GM04504 (cell line): ENCODE measurements at places on chromosomes 3 and 15.

GRCh38 chr3:14933820-14934425, 13.5 kb upstream of the NR2C2 start:
- no peak for DNase-seq

- peak; percentile 78 for DNase-seq
Measured at GRCh38 chr3:40971191-40972168, 227.8 kb upstream of the CTNNB1 start.

GRCh38 chr15:47725906-47726305, 8.6 kb downstream of the SEMA6D start:
- no peak for DNase-seq

- no peak for DNase-seq
Measured at GRCh38 chr15:99986297-99987118, 253.3 kb upstream of the LYSMD4 start.

DNA sequence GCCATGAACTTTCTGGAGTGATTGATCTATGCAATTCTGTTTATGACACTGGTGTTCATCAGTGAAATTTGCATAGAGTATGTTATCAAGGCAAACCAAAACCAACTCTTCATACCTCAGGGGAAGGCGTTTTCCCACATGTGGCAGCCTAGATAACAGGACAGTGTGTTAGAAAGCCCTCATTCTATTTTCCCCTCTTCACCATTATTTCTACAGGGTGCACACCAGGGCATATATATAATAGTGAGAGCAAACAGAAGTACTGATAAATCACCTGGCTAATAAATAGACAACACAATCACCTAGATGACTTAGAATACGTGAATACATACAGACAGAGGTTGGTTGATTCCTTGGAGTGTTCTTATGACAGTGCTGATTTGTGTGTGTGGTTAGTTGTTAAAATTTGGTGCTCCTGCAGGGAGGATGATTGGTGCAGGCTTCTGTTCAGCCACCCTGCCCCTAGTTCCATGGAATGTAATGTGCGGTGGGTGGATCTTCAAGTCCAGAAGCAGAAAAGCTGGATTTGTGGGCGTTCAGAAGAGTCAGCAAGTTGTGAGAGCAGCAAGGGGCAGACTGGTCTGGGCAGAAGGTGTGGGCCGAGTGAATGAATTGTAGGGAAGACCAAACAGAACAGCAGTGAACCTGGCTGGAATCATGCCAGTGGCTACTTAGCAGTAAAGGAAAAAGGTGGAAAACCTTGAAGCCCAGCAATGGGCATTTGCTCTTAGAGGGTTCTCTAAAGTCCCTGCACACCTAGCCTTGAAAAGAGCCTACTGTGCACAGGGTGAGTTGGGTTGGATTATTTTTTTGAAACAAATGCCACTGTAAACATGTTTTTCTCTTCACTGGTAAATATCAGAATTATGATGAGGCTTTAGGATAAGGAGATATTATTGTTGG, 11.7 kb upstream of the RARRES1 start:
- no peak for DNase-seq

DNA sequence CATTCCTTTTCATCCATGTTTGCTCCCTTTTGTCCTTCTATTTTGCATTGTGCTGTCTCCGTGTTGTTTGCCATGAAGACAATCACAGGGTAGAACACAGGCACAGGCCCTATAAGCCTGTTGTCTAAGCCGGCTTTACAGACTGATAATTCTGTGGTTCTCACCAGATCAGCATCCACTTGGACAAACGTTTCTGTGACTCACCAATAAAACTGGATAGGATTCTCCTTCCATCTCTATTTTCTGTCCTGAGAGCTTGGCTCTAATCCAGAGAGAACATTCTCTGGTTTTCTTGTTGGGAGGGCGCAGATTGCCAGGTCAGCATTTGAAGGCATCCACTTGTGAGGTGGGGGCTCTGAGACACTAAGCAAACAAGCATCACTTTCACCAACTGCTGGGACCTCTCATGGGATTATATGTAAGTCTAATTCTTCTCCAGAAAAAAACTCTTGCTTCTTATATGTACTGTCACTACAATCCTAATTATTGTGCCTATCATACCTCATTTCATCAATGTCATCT, 101.6 kb downstream of the ERC2 start:
- no peak for DNase-seq

DNA sequence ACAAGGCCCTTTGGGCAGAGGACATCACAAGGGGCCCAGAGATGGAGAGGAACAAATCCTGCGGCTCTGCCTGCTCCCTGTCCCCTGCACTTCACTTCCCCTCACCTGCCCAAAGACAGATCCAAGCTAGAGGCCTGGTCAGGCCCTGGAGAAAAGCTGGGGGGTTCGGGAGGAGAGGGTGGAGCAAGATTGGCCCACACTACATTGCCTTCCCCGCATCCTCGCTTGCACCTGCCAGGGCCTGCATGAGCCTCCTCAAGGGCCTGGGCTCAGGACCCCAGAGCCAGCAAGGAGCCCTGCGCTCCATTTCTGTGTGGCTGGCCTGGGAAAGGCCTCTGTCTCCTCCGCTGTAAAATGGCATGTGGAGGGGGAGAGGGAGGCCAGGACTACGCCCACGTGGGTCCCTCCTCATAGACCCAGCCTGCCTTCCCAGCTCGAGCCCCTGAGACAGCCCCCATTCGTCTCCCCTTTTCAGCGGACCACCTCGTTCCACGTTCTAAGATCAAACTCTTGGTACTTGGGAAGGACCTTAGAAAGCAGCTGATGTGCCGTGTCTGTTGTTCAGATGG, 106.0 kb downstream of the HMG20A start:
- no peak for DNase-seq

DNA sequence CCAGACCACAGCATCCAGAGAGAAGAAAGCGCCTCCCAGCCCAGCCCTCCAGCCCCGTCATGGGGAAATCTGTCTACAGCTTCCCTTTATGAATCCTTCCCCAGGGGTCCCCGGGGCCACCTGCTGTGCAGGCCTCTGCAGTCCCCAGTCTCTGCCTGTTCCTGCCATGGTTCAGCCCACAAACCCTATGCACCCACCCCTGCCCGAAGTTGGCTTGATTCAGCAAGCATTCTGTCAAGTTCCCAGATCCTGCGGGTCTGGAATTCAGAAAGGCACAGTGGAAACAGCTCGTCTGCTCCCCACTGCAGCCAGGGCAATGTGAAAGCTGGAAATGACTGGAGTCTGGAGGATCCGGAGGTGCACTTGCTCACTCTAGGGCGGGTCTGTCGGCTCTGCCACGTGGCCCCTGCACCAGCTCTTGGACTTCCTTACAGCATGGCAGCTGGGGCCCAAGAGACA, 2.9 kb upstream of the OCA2 start:
- DNase-seq, result no peak

- DNase-seq, result no peak
Measured at GRCh38 chr3:124671106-124671505, 59.1 kb upstream of the UMPS start.

DNA sequence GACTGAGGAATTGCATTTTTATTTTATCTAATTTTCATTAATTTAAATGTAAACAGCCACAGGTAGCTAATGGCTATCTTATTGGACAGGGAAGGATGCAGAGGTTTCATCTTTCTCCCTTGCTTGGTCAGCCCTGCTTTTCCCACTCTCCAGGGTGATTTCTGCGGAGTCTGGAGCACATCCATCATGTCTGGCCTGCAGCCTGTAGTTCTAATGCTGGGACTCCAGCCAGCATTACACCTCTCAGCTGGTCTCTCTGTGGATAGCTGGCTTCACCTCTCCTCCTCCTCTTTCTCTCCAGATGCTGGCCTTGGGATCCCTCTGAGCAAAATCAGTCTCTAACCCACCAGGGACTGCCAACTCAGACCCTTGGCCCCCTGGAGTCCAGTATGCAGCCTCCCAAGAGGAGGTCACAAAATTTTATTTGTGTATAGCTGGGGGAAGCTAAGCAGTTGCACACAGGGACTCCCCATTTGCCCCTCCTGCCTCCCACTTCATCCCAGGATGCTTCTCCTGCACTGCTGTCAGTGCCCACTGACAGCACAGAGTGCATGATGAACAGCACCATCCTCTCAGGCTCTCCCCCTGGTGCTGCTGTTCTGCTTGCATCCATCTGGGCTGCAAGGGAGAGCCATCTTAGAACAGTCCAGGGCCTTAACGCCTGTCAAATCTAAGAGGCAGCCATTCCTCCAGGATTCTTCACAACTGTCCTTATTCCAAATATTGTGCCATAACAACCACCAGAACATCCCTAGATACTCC, 1.7 kb downstream of the BFSP2 start:
- DNase-seq, result no peak

DNA sequence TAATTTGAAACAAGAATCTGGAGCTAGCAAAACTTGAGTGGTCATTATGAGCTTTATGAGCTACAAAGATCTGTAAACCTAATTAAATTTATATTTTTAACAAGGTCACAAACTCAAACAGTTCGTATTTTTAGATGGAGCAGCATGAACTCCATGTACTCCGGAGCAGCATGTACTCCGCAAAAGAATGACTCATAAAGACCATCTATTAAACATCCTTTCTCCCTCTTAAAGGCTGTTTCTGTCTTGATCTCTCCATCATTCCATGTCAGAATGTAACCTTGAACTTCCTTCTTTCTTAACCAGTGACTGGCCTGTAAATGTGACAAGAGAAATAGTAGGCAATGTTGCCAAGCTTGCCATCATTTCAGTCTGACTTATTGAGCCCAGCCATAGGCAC, 696.9 kb downstream of the ZNF385D start:
- DNase-seq, result no peak

GRCh38 chr3:68059628-68060152, 405.3 kb upstream of the SUCLG2 start:
- no peak for DNase-seq

DNA sequence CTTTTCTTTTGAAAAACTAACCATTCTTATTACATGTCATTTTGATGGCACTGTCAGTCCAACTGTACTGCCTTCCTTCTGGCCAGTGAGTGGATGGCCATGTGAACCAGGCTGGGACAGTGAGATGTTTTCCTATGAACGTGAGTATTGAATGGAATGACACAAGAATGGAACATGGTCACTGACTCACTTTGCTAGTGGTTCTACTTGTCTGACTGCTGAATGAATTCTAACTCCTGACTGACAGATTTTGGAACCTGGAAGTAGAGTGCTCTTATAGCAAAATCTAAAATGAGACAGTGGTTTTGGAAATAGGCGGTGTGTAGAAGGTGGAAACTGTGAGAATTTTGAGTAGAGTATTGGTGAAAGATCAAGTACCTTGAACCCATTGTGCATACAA, 606.9 kb upstream of the KCNMB2 start:
- no peak for DNase-seq

DNA sequence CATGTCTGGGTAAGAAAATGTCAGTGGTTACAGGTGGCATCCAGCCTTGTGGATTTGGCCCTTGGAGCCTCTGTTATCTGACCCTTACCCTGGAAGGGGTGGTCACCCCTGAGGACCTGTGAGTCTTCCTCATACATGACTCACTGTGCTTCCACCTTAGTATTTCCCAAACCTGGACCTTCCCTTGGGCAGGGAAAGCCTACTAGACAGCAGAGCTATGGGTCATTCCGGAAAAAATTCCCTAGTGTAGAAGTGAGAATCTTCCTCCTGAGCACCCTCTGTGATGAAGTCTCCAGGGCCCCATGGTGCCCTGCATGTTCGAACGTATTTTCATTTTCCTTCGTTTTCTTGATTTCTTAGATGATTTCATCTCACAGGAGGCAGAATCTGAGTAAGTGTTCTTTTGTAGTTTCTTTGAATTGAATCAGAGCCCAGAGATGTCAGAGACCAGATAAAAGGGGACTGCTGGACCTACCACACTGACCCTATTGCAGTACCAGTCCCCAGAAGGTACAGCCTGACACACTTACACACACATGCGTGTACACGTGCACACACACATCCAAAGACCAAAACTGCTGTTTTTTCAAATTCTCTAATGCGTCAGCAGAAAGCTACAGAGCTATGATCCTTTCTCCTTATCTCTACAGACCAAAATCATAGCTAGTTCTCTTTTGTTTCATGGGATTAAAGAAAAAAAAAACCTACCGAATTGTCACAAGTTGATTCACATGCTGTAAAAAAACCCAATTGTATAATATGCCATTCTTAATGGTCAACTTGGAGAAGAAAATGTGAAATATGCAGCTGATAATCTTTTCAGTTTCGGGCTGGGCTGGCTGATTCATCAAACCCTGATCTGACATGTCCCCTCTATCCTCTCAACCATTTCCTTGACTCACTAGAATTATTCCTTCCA, 50.5 kb upstream of the ARHGEF3 start:
- no peak for DNase-seq

- DNase-seq, result no peak
Measured at GRCh38 chr3:193882091-193882490, 253.9 kb upstream of the HES1 start.

GRCh38 chr3:72263223-72263990, 478.5 kb upstream of the PROK2 start:
- DNase-seq, result no peak

GRCh38 chr3:177589911-177590381, 392.7 kb upstream of the TBL1XR1 start:
- DNase-seq, result peak; percentile 81

DNA sequence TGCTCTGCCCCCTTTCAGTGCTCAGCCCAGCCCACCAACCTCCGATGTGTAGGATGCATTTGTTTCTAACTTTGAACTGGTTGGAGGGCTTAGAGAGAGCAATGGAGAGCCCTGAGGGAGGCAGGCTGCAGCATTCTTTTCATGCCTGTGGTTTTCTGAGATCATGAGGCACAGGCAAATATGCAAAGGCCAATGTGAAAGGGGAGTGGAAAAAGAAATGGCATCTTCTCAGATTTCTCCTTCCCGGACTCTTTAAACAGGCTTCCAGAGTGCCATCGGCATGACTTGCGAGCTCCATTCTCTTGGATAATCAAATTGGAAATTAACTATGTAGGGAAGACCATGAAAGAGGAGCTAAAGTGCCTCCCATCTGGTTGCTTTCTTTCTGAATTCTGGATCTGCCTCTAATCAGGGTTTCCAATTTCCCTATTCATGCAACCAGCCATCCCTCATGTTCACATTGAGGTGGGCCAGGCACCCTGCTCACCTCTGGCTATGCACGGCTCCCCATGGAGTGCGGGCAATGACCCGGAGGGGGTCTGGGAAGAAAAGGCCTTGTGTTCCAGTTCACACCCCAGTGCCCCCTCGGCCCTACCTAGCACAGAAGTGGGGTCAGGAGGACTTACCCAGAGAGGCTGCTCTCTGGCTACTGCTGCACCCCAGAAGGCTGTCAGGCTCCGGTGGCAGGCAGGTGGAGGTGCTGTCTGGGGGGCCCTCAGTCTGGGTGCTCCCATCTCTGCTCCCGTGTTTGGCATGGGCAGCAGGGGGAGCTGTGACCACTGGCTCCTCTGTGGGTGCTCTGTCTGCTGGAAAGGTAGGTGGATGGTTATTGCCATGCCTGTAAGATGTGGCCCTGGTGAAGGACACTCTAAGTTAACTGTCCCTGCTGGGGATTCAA, 16.1 kb downstream of the AMOTL2 start:
- peak; percentile 94 for DNase-seq

GRCh38 chr3:94011233-94011711, 17.1 kb downstream of the STX19 start:
- DNase-seq, result no peak

- no peak for DNase-seq
Measured at GRCh38 chr3:103609472-103609871, 1174.7 kb downstream of the ZPLD1 start.

GRCh38 chr15:23687143-23687470, at the start of gene NDN:
Gene NDN, minus strand, starts transcription at chr15:23687305. Its CDS starts 88 bp downstream, at chr15:23687217.
- DNase-seq, result no peak

GRCh38 chr3:109926376-109926775, 589.0 kb upstream of the DPPA4 start:
- no peak for DNase-seq

- peak; percentile 58 for DNase-seq
Measured at GRCh38 chr3:66450390-66451022, 50.3 kb downstream of the LRIG1 start.
